Dermis microvascular lymphatic vessel endothelial cell (primary cell): ENCODE measurements at places on chromosomes 3 and 15. TPM values are rescaled to one million over a fixed set of nuclear protein-coding genes. Genes with fewer than 3 reads are reported as not detected.

The FGF12 gene
- 1.0 and 1.7 TPM in 2 replicates for total RNA-seq

The CLCN2 gene
- total RNA-seq, result 2.1 and 2.3 TPM in 2 replicates

The CHRM5 gene
- total RNA-seq, result under 0.01 and 0.13 TPM in 2 replicates

DNA sequence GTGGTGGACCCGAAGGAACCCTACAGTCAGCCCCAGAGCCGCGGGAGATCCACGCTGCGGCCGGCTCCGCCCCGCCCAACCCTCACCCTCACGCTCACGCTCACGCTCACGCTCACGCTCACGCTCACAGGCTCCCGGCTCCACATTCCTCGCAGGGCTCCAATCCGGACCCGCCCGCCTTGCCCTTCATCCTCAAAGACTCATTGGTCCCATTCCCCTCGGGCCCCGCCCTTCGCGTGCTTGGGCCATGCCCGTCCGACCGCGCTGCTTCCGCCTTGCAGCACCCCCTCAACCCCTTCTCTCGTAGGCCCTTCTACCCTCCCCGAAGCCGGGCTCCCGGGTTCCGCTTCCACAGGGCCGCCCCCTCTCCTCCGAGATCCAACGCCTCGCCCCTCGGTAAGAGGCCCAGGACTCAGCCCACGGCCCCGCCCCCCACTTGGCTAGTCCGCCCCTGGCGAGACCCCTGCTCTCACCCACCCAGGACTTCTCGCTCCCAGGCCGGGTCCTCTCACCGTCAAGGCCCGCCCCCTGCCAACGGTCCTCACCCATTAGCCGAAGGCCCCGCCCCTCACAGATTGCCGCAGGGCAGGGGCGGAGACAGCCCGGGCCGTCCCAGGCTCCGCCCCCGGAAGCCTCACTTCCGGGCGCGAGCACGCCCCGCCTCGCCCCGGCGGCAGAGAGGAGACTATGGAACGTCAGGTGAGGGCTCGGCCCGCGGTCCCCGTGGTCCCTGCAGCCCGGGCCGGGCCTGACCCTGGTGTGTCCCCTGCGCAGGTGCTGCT is at the start of gene APEH:
Gene APEH (plus strand): TSS at position 637 of the 782 bp plus-strand sequence. CDS start 51 bp downstream, at position 688.
- DNase-seq, result peak; percentile 83

GRCh38 chr15:70289191-70289955 is 191.7 kb upstream of the TLE3 start:
- peak; percentile 33 for DNase-seq

DNA sequence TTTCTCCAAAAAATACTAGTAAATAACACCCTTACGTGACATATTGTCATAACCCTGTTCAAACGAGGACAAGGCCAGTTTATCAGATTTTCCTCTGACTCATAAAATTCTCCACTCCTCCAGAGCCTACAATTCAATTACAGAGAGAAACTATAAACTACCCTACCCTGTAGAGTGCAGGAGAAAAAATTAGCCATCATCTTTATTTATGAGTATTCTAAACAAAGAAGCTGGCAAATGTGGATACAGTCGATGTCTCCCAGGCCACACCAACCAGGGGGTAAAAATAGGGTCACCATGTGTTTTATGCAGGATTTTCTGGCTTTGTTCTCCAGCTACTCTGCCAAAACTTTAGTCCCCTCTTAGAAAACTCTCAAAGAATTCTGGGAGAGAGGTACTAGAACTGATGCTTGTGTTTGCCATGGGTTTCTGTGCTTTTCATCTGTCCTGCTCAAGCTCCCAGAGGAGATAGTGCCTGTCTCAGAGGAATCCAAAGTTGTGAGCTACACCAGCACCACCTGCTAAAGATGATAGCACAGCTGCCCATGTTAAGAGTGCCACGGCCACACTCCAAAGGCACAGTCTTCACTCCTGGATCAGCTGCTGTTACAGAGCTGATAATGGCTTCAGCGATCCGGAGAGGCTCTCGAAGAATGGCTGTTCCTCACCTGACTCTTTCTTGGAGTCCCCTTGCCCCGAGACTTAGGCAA is 150.2 kb downstream of the IMPG2 start:
- DNase-seq, result no peak

DNA sequence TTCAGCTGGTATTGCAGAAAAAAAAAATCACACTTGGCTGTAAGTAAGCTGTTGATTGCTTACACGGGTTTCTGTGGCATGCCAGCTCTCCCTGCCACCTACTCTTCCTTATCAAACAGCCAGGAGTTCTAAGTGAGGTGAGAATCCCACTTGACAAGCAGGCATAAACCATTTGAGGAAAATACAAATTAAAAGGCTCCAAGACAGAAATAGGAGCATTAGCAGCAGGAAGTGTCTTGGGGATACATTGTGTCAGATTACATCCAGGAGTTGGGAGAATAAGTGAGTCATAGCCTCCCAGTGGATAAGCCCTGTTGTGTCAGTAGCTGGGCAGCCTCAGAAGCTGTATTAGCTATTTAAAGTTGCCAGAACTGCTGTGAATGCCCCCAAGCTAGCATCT is 256.0 kb downstream of the CNTN4 start:
- DNase-seq, result no peak

DNA sequence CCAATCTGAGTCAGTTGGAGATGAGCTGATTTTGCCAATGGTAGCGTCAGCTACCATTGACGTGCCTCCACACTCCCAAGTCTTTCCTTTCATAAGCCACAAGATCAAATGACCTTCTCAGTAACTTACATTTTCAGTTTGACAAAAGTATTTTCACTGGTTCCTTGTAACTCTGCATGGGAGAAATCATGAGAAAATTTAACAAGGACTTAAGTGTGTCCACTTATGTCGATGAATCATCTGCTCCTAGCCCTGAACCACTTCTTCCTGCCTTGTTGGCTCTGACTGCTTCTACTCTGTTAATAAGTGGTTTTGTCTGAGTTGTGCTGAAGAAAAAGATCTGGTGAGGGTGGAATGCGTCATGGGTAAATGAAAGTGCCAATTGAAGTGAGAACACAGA is 101.2 kb downstream of the NFKBIZ start:
- no peak for DNase-seq

GRCh38 chr15:52520421-52520820 is 8.3 kb downstream of the MYO5A start:
- no peak for DNase-seq

GRCh38 chr3:67870477-67870876 is 216.1 kb upstream of the SUCLG2 start:
- no peak for DNase-seq

DNA sequence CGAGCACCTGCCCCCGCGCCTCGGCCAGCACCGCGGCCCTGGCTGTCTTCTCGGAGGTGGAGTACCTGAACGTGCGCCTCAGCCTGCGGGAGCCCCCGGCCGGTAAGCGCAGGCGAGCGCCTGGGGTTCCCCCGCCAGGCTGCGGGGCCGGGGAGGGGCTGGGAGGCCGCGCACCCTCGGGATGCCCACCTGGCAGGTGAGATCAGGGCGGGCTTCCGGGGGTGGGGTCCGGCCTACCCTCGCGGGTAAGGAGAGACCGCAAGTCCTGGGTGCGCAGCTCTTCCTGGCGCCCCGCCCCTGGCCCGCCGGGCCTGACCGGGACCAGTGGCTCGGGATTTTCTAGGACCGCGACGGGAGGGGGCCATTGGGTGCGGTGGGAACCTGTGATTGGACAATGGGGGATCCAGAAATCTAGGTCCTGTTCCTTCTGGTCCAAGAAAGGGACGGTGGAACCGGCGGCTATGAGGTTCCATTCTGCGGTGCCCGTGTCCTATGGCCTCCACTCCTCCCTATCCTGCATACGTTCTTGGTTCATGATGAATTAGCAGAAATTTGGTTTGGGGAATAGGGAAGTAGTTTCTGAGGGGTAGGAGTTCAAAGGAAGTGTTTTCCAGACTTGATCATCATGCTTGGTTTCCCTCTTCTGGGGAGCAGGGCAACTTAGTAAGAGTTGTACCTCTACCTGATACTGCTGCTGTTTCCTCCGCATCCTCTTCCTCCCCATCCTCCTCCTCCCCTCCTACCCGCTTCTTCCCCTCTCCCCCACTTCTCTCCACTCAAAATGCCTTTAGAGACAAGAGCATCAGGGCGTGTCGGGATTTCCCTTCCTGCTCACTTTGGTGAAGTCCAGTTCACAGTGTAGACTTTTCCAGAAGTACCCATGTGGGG is 808 bp downstream of the ARRDC4 start:
- DNase-seq, result no peak

GRCh38 chr3:85560088-85560785 is 601.4 kb downstream of the CADM2 start:
- DNase-seq, result peak; percentile 67

GRCh38 chr3:4404881-4405280 is 62.2 kb downstream of the SUMF1 start:
- no peak for DNase-seq
